ENCODE measurements at places on chromosomes 12 and 14.

DNA sequence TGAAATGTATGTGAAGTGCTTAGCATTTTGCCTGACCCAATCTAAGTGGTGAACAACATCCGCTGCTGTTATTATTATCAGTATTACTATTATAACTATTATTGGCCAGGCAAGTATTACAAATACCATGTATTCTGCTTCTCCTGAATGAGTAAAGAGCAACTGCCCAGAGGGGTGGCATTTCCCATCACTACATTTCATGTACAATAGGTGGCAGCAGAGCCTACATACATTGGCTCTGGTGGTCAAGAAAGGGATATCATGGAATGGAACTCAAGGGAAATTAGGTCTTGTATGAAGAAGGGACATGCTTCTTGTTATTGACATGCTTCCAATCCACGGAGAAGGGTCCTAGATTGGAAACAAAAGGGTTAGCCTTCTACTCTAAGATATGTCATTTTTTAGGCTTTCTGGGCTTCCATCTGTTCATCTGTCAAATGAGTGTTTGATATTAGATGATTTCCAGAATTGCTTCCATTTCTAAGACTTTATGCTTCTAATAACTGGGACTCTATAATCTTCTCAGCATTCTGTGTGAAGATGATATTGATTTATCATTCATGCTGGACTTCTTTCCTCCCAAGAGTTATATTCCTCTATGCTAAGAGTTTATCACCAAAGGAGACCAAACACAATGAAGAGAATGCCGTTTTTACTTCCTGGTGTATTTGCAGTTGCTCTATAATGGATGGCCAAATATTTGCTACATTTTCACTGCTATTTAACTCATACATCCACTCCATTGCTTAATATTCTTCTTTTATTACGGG lies 239.1 kb downstream of the SSPN start:
- DNase-seq: no peak

DNA sequence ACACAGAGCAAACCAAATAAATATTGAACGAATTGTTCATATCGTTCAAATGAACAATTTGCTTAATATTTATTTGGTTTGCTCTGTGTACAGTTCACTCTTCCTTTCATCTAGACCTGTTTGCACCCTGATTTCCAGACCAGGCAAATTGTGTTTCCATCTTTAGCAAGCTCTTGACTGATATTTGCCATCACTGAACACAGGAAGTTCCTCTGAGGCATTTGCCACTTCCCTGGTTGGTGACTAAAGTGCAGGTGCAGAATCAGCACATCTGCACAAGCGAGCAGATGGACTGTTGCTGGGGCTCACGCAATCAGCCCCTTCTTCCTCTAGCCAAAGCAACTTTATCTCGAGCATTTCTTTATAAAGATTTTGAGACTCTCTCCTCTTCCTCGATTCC lies 112.9 kb downstream of the DAAM1 start:
- DNase-seq: no peak

DNA sequence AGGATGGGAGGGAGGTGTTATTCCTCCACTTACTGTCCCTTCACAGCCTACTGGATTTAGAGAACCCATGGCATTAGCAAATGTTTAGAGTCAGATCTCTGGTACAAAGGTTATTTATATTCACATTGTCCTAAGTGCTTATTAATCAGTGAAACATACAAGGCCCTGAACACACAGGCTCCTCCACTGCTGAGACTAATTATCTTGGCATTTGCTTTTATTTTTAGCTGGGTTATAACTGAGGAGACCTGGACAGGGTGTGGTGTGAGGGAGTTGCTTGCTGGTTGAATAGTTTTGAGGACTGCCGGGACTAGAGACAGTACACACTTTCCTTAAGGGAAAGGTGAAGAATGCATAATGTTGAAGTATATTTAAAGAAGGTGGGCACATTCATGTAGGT lies 77.5 kb downstream of the FIGNL2 start:
- no peak for DNase-seq

DNA sequence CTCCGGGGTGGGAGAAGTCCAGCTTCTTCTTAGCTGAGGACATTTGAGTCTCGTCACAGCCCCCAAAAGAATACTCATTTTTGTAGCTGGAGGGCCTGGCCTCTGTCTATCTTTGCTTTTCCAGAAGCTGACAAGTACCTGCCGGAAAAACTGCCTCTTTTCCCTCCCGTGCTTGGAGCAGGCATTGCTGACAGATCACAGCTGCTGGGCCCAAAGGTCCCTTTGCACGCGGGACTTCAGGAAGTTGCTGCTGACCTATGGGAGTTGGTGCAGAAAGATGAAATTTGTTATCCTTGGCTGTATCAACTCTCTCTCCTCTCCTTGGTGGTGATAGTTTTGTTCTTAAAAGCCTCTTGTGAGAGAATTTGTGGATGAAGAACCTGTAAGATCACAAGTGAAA lies 92.8 kb downstream of the PAPOLA start:
- no peak for DNase-seq

- DNase-seq: no peak
Measured at GRCh38 chr12:79691511-79692248, 916 bp upstream of the PAWR start.

DNA sequence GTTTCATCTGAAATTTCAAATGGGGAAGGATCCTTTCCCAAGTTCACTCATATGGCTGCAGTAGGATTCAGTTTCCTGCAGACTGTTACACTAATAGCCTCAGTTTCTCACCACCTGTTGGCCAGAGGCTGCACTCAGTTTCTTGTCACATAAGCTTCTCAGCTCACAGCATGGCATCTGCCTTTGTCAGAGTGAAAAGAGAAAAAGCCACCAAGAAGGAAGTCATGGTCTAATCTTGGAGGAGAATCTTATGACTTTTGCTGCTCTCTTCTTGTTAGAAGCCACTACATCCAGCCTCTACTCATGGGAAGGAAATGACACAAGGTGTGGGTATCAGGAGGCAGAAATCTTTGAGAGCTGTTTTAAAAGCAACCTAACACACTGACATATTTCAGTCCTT lies 39.4 kb upstream of the BTG1 start:
- DNase-seq: no peak

DNA sequence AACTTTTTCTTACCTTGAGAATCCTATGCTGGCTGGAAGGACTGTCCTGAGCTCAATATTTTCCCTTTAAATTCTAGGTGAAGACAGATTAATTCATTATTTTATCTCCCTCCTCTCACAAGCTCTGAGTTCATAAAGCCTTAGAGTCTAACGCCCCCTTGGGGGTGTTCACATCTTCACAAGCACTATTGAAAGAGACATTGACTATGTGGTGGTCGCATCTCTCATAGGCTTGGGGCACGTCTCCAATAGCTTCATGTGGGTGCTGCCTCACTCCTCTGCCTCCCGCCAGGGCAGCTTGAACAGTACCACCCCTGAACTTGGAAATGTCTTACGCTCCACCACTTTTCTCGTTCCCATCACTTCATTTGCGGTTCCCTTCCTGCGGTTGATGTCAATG lies 106.2 kb downstream of the UNC79 start:
- no peak for DNase-seq

DNA sequence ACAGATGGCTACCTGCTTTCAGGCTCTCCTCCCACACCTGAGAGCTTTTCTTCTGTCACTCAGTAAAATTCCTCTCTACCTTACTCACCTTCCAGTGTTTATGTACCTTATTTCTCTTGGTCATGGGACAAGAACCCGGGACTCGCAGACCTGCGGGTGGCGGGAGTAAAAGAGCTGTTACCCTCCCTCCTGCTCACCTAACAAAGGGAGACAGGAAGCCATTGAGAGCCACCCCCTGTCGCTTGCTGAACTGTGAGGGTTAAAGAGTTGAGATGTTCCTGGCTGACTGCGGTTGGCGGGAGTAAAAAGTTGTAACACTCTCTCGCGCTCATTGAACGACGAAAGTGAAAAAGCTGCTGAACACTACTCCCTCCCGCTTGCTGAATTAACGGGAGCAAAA lies 1935.1 kb upstream of the FLRT2 start:
- no peak for DNase-seq

- DNase-seq: no peak
Measured at GRCh38 chr12:93378998-93379325, 1.2 kb downstream of the NUDT4 start.

DNA sequence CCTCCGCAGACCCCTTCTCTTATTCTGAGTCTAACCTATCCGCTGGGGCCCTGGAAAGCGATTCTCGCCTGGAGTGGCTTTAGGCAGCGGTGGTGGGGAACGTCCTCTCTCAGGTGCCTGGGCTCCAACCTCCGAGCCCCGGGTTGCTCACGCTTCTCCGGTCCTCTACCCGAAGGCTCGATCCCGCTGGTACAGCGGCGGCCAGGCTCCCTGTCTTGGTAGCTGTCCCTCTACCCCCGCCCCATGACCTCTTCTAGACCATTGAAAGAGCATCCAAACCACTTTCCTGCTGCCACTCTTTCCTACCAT lies 505 bp upstream of the HEBP1 start:
- DNase-seq: peak; percentile 8

GRCh38 chr12:110458756-110459155 lies 8.6 kb upstream of the ARPC3 start:
- DNase-seq: no peak

GRCh38 chr12:92707926-92708325 lies 5.1 kb downstream of the PLEKHG7 start:
- no peak for DNase-seq

DNA sequence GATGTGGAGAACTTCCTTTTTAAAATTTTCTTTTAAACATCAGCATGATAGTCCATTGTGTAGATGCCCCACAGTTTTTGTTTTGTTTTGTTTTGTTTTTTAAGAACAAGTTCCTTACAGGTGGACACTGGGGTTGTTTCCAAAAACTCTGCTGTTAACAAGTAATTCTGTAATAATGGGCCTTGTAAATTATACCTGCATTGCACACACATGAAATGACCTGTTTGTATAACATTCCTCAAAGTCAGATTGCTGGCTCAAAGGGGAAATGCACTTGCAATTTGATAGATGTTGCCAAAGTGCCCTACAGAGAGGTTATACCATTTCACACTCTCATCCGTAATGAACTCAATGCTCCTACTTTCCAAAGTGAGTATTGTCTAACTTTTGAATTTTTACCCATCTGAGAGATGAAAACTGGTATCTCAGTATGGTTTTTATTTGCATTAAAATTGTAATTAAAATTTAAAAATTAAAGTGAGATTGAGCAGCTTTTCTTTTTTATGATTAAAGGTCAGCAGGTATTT lies 89.2 kb downstream of the SPPL3 start:
- no peak for DNase-seq

DNA sequence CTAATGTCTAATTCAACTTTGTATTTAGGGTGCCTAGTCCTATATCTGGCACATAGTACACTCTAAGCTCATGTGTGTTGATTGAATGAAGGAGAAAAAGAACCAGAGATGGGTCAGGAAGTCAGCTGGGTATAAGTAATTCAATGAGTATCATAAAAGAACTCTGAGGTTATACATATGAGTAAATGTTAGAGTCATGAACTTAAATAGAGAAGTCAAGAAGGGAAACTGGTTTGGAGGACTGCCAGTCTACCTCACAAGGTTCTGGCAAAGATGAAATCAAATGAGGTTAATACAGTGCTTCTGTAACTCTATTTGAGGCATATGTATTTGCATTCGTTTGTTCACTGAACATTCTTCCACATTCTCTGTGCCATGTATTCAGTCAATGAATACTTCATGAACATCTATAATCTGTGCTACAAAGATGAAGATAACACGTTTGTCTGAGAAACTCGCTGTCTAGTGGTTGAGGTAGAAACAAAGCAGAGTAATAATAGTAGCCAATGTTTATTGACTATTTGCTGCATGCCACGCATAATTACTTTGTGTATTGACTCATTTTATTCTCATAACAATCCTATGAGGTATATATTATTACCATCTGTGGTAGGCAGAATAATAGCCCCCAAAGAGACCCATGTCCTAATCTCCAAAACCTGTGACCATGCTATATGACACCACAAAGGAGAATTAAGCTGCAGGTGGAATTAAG lies 88.9 kb downstream of the PTGER2 start:
- no peak for DNase-seq

GRCh38 chr12:103881261-103881660 lies 40.2 kb upstream of the NT5DC3 start:
- DNase-seq: no peak

- no peak for DNase-seq
Measured at GRCh38 chr12:131088701-131089530, 135.2 kb downstream of the ADGRD1 start.

DNA sequence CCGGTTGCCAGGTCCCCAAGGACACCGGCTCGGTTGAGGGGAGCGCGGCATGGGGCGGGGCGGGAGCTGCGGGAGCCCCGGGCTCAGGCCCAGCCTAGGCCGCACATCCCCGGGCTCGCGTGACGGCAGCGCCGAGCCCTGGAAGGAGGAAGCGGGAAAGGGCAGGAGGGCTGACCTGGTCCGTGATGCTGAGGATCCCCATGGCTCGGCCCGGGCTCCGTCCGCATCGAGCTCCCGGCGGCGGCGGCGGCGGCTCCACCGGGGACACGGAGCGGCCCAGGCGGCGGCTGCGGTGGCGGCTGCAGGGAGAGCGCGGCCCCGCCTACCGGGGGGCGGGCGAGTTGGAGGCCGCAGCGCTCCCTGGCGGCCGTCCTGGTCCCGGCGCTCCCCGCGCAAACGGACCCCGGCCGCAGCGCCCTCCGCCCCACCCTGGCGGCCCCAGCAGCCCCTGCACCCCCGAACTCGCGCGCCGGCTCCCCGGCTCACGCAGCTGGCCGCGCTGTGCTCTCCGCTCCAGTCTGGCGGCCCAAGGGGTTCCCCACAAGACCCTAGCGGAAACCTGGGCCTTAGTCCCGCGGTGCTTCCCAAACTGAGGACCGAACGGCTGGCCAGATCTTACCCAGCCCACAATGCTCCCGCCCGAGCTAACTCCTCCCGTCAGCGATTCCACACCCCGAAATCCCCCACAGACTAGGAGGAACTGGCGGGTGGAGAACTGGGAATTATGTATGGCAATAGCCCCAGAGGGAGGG lies at the start of gene ANKRD52:
Gene ANKRD52, minus strand, starts transcription at position 317 of the 752 bp plus-strand sequence. Its CDS starts 115 bp downstream, at position 202.
- DNase-seq: peak; percentile 74

- DNase-seq: no peak
Measured at GRCh38 chr12:5166976-5167375, 123.3 kb downstream of the KCNA5 start.

DNA sequence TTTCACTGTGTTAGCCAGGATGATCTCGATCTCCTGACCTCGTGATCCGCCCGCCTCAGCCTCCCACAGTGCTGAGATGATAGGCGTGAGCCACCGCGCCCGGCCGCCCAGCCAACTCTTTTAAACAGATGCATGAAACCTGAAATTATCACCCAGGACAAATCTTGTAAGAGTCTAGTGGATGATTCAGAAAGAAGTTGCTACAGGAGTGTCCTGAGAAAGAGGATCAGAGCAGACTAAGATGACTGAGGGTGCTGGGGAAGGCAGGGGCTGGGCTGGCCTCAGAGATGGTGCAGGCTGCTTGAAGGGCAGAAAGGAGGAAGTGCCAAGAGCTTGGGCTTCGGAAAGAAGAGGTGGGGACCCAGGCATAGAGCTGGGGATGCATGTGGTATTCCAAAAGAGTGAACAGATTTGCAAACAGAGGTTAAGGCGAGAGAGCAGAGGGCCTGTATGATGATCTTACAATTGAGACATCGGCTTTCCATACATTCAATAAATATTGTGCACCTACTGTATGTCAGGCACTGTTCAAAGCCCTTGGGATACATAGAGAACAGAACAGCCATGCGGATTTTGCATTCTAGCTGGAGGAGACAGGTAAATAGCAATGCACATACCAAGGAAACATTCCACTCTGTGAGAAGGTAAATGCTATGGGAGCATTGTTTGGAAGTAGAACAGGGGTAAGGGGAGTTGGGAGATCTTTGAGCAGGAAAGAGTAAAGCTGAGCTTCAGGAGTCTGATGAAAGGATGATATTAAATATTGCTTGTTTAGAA lies 7.4 kb upstream of the CD9 start:
- DNase-seq: no peak

- DNase-seq: no peak
Measured at GRCh38 chr12:127445581-127446139, 821.3 kb upstream of the TMEM132C start.

GRCh38 chr14:21069388-21070082 lies 569 bp upstream of the ARHGEF40 start:
- DNase-seq: no peak
